ENCODE measurements at places on chromosomes 5 and 9.

GRCh38 chr5:168291342-168291963 is at the start of gene WWC1:
WWC1 (plus strand) TSS chr5:168291645; CDS start chr5:168292153, 508 bp downstream.
- DNase-seq, result no peak

DNA sequence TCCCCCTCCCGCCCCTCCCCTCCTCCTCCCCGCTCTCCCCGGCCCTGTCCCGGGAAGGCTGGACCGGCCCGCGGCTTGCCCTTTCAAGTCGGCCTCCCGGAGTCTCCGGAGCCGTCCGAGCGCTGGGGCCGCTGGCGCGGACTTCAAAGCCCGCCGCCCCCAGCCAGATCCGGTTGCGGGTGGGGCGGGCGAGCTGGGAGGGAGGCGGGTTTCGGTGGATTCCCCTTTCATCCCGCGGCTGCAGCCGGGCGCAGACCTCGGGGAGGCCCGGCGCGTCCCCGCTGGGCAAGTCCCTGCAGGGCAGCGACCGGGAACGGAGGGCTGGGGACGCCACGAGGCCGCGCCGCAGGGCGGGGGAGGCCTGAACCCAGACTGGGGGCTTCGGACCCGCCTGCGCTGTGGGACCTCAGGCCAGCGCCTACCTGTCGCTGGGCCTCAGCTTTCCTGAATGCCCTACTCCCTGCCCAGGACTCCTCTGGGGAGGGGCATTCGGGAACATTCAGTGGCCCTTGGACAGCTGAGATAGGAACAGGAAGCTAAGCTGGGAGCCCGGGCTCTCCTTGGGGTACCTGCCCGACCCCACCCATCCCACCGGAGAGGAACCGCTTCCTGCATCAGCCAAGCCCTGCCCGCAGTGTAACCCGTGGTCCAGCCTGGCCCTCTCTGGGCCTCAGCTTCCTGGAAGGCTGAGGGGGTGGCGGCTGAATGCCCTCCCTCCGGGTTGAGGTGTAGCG is 23.4 kb downstream of the C9orf50 start:
- DNase-seq, result no peak

- DNase-seq, result no peak
Measured at GRCh38 chr5:160475864-160476438, 54.3 kb downstream of the PTTG1 start.

GRCh38 chr5:74627646-74628279 is 12.8 kb downstream of the ENC1 start:
- DNase-seq, result no peak

DNA sequence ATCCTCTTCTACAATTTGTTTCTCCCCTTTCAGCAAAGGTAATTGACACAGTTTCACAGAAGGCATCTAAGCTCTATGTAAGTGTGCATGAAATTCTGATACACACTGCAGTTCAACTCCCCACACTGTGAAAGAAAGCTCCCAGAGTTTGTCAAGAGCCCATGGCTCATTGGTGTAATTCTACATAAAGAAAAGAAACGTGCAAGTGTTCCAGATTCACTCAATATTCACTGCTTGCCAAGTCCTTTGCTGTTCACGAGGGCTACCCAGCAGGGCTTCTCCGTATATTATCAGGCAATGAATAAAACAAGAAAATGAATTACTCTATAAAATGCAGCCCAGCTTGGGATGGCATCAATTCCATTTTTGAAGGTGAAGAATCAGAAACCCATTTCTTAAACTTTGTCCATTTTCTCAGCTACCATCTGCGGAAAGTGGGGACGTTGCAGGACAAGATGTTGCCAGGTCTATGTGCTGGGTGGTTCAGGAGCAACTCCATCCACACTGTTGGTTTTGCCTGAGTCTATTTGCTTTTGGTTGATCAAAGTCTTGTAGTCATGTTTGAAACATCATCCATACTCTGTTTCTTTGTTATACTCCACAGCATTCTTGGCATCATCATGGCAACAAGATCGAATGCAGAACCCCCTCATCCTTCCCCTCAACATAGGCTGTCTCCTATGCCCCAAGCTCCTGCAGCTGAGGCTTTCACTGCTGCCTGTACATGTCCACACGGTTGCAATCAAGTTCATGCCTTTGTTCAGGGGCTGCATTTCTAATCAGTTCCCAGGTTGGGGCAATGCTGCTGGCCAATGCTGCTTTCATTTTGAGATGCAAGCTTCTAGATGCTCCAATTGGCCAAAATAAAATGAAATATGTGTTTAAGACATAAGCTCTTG is 301.8 kb downstream of the MED10 start:
- DNase-seq, result no peak

- DNase-seq, result no peak
Measured at GRCh38 chr9:83981126-83981871, 694 bp downstream of the RMI1 start.

DNA sequence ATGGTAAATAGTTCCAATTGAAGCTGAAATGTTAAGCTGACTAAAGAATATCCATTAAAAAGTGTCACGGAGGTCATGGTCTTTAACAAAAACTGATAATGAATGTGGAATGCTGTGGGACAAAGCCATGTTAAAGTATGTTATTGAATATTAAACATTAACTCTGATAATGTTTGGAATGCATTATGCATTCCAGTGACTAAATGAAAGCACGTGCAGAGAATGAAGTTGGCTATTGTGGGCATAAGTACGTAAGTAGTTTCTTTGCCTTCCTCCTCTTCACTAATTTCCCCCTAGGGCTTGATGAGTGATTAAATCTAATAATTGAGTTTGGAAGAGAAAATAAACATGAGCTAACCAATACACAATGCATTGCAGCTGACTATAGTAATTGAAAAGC is 640.4 kb upstream of the CDH10 start:
- no peak for DNase-seq

GRCh38 chr5:82057051-82057450 is 85.2 kb downstream of the ATG10 start:
- no peak for DNase-seq

DNA sequence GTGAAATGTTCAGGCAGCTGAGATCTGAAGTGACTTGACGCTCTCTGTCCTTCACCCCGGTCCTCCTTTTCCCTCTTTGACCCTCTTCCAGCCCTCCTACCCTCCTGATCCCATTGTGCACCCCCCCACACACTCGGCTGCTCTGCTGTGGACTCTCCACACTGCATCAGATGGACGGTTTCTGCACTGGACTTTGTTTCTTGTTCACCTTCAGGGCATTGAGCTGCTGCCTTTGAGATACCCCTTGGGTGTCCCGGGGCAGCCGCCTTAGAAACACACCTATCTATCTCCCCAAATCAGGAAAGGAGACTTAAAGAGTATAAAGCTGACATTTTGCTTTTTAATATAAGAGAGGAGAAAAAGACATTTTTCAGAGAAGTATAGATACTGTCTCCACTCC is 27.5 kb downstream of the AMBP start:
- no peak for DNase-seq

All from stimulated activated CD8-positive, alpha-beta memory T cell treated with anti-CD3 and anti-CD28 coated beads, Interleukin-7, amount 100 ng/mL, for 24 hours (primary cell).